Activated CD4-positive, CD25-positive, alpha-beta regulatory T cell treated with anti-CD3 and anti-CD28 coated beads, Interleukin-2, amount 50 U/mL, for 24 hours (primary cell): ENCODE measurements at places on chromosomes 6 and 20.

GRCh38 chr6:140062043-140063020 lies 687.9 kb upstream of the CITED2 start:
- ATAC-seq: no peak

- no peak for ATAC-seq
Measured at GRCh38 chr20:24957326-24958016, 8.4 kb downstream of the CST7 start.

DNA sequence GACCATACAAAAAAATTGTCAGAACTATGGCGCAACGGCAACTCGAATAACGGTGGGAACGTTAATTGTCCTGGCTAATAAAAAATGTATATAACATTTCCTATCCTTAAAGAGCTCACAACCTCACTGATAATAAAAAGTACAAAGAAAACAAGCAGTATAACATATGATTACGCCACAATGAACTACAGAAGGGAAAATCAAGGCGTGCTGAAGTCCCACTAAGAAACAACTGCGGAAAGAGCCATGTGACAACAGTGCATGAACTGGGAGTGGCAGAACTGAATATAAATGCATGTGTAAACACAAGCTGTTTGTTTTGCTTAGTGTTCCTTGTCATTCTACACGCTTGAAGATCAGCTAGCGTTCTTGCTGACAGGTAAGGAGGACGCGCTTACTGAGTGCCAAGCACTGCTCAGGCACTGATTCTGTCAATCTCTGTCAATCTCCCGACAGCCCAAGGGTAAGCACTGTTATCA lies 466 bp upstream of the PSMB1 start:
- peak; percentile 56 for ATAC-seq

GRCh38 chr6:110039981-110040383 lies 61.9 kb downstream of the GPR6 start:
- peak; percentile 53 for ATAC-seq

GRCh38 chr6:134347885-134348805 lies 30.2 kb upstream of the SGK1 start:
- ATAC-seq: no peak

DNA sequence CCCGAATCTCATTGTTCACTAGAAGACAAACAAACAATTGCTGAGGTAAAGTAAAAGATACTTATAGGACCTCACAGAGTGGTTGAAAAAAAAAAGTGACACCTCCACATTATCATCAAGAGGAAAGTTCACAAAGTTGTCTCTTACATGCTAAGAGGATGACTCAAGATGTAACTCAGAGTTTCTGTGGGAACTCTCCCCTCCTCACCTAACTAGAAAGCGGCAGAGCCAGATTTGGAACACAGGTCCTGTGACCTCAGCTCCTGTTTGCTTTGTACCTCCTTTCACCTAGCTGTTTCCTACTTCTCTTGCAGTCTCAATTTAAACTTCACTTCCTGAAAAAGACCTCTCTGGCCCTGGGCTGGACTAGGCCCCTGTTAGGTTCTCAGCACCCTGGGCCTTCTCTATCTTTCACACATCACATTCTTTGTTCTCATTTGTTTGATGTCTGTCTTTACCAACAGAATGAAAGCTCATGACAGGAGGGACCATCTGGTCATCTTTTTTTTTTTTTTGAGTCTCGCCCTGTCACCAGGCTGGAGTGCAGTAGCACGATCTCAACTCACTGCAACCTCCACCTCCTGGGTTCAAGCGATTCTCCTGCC lies 60.8 kb downstream of the CD24 start:
- no peak for ATAC-seq

DNA sequence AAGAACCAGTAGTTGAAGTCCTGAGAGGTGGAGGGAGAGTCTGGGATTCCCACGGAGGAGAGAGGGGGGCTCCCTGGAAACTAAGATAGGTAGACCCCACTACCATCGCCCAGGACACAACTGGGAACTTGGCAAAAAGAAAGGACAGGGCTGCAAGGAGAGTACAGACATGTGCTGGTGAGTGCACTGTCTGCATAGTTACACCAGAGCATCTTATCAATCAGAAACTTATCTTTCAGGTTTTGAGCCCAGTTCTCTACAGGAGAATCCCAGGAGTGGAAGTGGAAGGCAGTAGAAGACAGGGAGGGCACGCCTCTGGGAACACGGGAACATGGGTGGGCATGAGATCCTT lies 12.2 kb downstream of the NFKBIL1 start:
- ATAC-seq: peak; percentile 34

DNA sequence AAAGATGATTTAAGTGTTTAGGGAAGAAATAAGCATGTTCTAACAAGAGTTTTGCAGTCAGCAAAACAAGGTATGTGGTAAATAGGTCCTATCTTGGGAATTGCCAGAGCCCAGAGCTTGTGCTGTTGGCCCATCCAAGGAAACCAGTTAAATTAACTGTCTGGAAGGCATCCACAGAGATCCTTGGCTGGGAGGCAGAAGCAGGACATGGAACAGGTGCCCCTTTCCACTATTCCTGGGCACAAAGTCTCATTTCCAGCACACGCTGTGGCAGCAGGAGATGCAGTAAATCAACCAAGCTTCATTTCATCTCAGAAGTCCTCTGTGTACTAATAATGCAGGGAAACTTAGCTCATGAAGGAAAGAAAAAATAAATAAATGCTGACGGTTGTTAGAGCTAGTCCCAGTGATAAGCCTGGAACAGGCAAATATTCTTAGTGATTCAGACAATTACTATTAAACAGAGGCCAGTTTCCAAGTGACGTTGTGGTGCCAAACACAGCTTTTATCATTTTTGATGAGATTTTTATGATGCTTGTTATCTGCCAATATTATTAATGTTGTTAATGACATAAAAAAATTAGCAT lies 39.8 kb upstream of the SNAP25 start:
- ATAC-seq: no peak

DNA sequence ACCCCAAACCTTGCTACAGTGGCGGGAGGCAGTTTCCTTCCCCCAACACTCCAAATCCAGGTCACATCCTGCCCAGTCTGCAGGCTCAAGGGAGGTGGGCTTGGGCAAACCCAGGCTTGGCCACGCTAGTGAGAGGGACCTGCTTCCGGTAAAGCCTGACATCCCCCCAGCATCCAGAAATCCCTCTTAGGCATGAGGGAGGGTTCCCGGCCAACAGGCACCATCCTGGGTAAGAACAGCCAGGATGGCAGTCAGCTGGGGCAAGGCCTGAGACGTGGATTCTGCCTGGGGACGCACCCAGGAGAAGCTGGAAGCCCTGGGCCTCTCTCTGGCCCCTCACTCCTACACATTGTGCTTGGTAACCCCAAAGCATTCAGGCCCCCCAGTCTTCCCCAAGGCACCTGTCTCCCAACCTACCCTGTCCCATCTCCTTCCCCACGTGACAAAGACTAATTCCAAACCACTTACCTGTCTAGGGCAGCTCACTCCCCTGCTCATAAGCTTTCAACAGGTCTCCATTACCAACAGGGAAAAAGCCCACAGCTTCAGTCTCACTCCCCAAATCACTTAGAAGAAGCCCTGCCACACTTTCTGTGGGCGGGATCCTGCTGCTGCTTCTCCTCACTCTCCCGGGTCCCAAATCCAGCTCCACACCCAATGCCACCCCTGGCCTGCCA lies 2.1 kb downstream of the C20orf144 start:
- ATAC-seq: no peak

DNA sequence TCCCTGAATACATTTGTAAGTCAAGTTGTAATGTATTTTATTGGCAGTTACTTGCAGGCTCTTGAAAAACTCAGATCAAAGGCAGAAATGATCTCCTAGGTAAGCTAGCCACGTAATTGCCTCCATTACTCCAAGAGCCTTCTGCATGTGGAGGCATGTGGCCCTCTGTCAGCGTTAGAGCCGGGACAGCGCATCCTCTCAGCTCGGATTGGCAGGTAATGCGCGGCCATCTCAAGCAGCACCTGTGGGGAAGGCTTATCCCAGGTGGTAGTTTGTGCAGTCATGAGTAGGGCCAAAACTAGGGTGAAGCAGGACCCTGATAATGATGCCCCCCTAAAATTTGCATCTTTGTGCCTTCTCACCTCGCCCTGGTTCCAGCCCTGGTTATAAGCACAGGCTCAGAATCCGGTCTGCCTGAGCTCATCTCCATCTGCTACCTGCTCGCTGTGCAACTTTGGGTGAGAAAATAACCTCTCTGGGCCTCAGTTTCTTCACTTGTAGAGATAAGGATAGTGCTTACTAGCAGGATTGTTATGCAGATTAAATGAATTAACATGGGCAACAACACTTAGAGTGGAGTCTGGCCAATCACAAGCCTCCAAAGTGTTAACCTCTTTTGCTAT lies 157.5 kb upstream of the PMEPA1 start:
- no peak for ATAC-seq

DNA sequence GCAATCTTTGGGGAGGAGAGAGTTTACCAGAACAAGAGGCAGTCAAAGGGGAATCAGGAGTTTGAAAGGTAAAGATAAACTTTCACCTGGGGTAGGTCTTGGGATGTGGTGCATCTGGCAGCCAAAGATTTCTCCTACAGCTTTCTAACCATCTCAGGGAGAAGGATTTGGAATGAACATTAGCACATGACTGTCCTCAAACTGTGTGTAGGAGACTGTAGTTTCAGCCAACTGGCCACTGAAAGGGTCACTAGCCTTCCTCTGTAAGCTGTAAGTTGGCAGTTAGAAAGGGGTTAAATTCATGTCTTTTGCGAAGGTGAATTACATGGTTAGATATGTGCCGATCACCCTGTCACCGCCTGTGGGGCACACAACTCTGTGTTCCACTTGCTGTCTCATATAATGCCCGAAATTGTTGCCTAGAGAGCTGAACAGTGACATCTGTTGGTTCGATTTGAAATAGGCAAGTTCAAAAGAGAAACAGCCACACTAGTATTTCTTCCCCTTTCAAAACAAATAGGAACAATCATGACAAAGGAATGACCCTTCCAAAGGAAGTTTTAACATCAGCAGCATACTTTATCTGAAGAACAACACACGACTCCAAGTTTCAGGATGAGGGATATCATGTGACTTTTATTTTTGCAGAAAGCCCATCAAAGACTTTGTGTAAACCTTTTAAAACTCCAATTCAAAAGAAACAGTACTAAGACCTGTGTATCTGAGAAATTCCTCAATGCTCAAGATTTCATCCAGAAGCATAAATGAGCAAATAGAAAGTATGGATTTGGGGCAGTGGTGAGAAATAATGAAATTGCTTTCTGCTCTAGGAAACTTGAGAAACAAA lies 1.1 kb upstream of the OPN5 start:
- peak; percentile 76 for ATAC-seq

GRCh38 chr6:51396583-51396982 lies 577.9 kb downstream of the TFAP2B start:
- no peak for ATAC-seq

GRCh38 chr6:160102399-160102798 lies 19.2 kb upstream of the SLC22A1 start:
- no peak for ATAC-seq

- ATAC-seq: no peak
Measured at GRCh38 chr6:102298051-102298450, 904.5 kb downstream of the GRIK2 start.

- no peak for ATAC-seq
Measured at GRCh38 chr6:152316024-152316423, 321.1 kb downstream of the SYNE1 start.

DNA sequence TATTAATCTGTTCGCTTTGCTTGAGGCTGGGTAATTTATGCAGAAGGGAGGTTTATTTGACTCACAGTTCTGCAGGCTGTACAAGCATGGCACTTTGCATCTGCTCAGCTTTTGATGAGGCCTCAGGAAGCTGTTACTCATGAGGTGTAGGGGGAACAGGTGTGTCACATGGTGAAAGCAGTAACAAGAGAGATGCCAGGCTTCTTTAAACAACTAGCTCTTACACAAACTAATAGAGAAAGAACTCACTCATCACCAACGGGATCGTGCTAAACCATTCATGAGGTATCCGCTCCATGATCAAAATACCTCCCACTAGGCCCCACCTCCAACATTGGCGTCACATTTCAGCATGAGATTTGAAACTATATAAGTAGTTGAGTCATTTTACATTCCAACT lies 34.4 kb upstream of the GCLC start:
- ATAC-seq: peak; percentile 92

DNA sequence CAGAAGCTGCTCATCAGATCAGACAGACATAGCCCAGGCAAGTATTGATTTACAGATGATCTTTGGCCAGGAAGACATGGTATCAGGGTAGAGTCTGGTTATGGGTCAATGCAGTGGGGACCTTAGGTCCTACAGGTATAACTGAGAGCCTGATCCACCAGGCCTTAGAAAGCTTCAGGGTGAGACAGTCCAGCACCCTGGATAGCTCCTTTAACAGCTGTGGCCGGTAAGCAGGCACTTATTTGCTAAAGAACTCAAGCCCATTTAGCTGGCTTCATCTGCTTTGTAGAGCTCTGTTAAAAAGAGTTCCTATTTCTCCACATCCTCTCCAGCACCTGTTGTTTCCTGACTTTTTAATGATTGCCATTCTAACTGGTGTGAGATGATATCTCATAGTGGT lies 39.6 kb downstream of the ESR1 start:
- no peak for ATAC-seq

DNA sequence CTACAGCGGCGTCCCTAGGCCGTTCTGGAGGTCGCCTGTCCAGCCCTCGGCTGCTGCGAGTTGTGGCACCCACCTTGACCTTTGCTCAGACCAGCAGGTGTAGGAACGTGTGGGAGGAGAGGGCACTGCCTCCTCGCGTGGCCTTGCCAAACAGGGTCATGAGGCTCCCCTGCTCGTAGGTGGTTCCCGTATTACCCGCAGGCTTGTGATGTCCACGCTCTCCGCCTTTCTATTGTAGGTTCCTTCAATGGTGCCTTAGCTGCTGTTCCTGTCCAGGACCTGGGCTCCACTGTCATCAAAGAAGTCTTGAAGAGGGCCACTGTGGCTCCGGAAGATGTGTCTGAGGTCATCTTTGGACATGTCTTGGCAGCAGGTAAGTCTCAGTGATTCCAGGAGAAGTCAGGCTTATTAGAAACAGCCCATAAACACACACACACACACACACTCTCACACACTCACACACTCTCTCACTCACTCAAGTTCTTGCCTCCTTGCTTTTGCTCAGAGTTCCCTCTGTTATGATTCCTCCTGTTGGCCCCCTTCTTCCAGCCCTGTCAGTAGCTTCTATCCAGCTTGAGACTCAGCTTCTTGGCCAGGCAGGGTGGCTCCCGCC lies 942 bp downstream of the ACAT2 start:
- ATAC-seq: no peak

GRCh38 chr6:138685781-138686180 lies 87.8 kb upstream of the CCDC28A start:
- ATAC-seq: no peak

- no peak for ATAC-seq
Measured at GRCh38 chr6:135616655-135617054, 119.1 kb upstream of the AHI1 start.

DNA sequence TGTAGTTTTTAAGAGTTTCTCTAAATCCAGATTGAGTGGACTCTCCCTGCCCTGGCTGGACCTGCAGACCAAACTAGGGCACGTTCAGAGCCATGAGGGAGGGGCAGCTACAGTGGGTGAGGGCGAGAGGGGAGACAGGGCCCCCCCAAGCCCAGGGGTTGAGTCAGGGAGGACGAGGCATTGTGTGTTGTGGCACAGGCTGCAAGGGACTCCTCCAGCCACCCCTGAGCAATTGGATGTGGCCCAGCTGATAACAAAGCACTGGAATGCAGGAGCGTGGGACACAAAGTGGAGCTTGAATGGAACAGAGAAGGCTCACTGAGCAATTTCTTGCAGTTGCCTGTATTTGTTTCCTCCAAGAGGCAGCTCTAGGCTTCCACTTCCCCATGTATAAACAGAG lies 43.5 kb upstream of the MYL9 start:
- ATAC-seq: no peak
